ENCODE measurements at places on chromosomes 4 and X. TPM values are rescaled to one million over a fixed set of nuclear protein-coding genes. Genes with fewer than 3 reads are reported as not detected.

GRCh38 chr4:163818673-163819072, 324.2 kb downstream of the TMA16 start:
- H3K27ac ChIP-seq, result no peak overlapping the region
- H3K27me3 ChIP-seq, result no peaks in the 10 kb centered on the region
- H3K4me1 ChIP-seq, result no peaks in the 10 kb centered on the region
- H3K4me3 ChIP-seq, result no peak overlapping the region

GRCh38 chr4:5365071-5366008, 314.1 kb downstream of the STK32B start:
- no peak for DNase-seq
- H3K4me1 ChIP-seq, result no peaks in the 10 kb centered on the region
- no peak overlapping the region for H3K4me3 ChIP-seq
- H3K27ac ChIP-seq, result no peak overlapping the region
- no peaks in the 10 kb centered on the region for H3K27me3 ChIP-seq

GRCh38 chrX:96447161-96447560, 237.5 kb upstream of the DIAPH2 start:
- no peaks in the 10 kb centered on the region for H3K4me1 ChIP-seq
- no peaks in the 10 kb centered on the region for H3K36me3 ChIP-seq
- H3K4me3 ChIP-seq, result no peak overlapping the region
- no peaks in the 10 kb centered on the region for H3K27me3 ChIP-seq
- DNase-seq, result no peak

TRMT44 gene
- 11.7 TPM for polyA plus RNA-seq

Data from CD4-positive, alpha-beta memory T cell (primary cell).